ENCODE measurements at places on chromosomes 5 and 9. TPM values are rescaled to one million over a fixed set of nuclear protein-coding genes. Genes with fewer than 3 reads are reported as not detected.
A peak's percentile ranks its signal among the peaks of the same experiment; 100 is the strongest.

GRCh38 chr5:156376751-156377150 is 49.8 kb downstream of the SGCD start:
- DNase-seq = no peak

The PCDHA13 gene
- not detected for polyA plus RNA-seq

- DNase-seq = no peak
These were observed 3.6 kb downstream of the CAMK4 start for GRCh38 chr5:111227801-111228200.

- DNase-seq = no peak
These were observed 53.7 kb upstream of the FABP6 start for GRCh38 chr5:160175438-160176218.

DNA sequence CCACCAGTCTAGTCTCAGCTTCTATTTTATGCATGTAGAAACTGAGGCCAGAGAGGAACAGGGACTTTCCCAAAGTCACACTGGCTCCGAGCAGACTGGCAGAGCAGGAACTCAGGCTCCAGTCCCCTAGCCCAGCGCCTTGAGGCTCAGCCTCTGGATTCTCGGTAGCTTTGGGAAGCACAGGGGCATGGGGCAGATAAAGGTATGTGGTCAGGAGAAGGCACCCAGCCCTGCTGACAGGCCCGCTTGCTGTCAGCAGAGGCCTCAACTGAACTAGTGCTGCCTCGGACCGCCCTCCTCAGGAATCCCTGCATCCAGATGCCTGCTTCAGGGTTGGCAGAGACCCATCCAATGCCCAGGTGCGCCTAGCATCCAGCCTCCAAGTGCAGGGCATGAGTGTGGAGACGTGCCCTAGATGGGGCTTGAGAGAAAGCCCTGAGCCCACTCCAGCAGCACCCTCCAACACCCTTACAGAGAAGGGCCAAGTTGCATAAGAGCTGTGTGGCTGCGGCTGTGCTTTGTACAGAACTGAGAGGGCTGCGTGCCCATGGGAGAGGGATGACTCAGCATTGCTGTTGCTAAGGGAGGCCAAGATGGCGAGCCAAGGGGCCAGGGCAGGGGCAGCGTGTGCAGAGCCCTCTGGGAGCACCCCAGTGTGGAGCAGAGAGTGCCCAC is 168.6 kb downstream of the MACROH2A1 start:
- DNase-seq = no peak

DNA sequence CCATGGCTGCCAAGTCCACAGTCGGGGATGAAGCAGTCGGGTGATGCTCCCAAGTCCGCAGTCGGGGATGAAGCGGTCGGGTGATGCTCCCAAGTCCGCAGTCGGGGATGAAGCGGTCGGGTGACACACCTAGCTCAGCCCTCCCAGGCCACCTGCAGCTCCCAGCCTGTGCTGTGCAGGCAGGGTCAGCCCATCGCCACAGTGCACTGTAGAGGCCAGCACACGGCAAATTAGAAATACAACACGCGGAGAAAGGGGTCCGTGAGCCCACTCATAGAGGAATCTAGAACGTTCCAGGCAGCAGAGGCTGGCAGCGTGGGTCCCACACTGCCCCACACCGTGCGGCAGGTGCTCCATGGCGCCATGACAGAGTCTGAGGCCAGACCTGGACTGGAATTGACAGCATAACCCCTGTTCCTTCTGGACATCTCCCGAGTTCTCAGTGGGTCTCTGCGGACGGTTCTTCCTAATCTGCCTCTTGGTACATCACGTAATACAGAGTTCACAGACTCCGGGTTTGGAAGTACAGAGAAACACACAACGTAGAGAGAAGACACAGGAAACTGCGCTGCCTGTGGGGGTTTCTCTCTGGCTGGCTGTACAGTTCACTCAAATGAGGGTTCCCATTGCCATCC is 7.7 kb upstream of the EXOC3 start:
- no peak for DNase-seq

GRCh38 chr5:176742246-176743105 is 67.9 kb upstream of the UNC5A start:
- no peak for DNase-seq

The FRRS1L gene
- polyA plus RNA-seq = 3.7 TPM

DNA sequence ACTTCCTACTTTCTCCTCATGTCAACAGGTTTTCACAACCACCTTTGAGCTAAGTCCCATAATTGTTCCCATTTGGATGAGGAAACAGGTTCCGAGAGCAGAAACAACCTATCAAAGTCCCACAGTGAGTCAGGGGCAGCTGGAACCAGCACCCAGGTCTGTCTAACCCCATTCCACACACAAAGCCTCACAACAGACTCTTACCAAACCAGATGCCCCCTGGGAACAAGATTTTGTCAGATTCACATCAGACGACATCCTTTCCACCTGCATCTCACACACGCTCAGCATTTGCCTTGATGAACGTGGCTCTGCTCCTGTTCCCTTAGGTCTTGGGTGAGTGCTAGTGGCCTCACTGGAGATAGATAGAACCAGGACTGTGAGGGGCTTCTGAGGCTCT is 17.0 kb downstream of the SWI5 start:
- DNase-seq = no peak

The SLC23A1 gene
- 14.2 TPM for polyA plus RNA-seq

The ECM2 gene
- polyA plus RNA-seq = 18.3 TPM

The CDC14B gene
- 28.4 TPM for polyA plus RNA-seq

GRCh38 chr5:169893010-169893409 is 87.3 kb downstream of the INSYN2B start:
- DNase-seq = no peak

- no peak for DNase-seq
These were observed 183.5 kb upstream of the ACO1 start for GRCh38 chr9:32200896-32201295.

The BAAT gene
- polyA plus RNA-seq = 0.39 TPM

GRCh38 chr5:78699552-78700153 is 51.1 kb upstream of the LHFPL2 start:
- no peak for DNase-seq

The IL5 gene
- polyA plus RNA-seq = not detected

GRCh38 chr5:34483442-34484033 is 172.6 kb upstream of the RAI14 start:
- DNase-seq = no peak

GRCh38 chr5:16546732-16547131 is 70.1 kb downstream of the RETREG1 start:
- no peak for DNase-seq

- DNase-seq = peak; percentile 71
These were observed at the start of gene MARVELD2 for GRCh38 chr5:69414885-69415583. MARVELD2 (plus strand) TSS chr5:69415116; CDS start chr5:69419386, 4,270 bp downstream.

DNA sequence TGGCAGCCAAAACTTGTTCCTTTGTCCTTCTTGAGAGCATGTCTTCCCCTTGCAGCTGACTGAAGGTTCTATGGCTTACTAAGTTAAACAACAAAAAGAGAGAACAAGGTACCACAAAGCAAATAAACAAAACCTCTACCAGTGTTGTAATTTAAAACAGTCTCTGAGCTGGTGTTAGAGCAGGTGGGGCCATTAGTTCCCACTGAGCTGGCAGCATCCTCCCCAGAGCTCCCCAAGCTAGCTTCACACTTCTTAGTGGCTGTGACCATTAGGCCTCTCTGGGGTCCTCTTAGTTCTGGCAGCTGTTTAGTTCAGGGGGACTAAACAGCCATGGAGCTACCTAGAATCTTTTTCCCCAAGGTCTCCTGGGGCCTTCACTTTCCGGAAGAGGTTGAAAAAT is 128.6 kb upstream of the ELL2 start:
- DNase-seq = no peak

Data from renal cortex interstitium (tissue), 15 donors.